ENCODE measurements at places on chromosomes 5 and 9. TPM values are rescaled to one million over a fixed set of nuclear protein-coding genes. Genes with fewer than 3 reads are reported as not detected.

GRCh38 chr5:11069041-11069440 lies 308.0 kb upstream of the DAP start:
- DNase-seq: no peak

DNA sequence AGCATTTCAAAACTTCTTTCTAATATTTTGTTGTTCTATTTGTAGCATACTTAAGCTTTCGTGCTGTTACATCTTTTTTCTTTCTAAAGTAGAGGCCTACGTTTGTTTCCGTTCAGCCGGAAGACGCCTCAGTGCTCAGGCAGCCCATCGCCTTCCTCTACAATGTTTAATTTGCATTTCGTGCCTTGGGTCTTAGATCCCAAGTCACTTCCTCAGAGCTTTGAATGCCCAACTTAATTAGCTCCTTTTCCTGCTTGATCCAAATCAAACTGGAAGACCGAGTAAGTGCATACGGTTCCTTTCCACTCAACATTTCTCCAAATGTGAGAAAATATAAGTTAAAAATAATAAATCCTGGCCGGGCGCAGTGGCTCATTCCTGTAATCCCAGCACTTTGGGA lies 43.2 kb downstream of the MRPL36 start:
- DNase-seq: no peak

DNA sequence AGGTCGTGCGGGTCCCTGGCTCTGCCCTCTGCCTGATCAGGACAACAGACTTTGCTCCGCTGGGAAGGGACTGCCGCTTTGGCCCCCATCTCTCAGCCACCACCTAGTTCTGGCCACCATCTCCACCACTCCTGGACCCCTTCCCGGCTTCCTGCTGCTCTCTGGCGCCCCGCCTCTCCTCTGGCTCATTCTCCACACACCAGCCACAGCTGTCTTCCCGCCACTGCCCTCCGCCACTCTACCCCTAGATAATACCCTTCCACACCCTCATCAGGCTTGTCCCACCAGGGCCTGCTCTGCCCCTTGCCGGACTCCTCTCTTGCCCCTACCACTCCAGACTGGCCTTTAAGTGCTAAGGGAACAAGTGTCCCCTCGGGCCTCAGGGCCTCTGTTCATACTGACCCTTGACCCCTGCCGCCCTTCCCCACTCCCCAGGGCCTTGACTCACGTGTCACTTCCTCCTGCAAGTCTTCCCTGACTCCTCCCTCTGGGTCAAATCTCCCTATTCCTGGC lies 3.0 kb upstream of the CDX1 start:
- no peak for DNase-seq

GRCh38 chr5:110612794-110613247 lies 113.7 kb downstream of the TMEM232 start:
- DNase-seq: no peak

GRCh38 chr9:125280945-125281344 lies 19.3 kb downstream of the GAPVD1 start:
- DNase-seq: no peak

DNA sequence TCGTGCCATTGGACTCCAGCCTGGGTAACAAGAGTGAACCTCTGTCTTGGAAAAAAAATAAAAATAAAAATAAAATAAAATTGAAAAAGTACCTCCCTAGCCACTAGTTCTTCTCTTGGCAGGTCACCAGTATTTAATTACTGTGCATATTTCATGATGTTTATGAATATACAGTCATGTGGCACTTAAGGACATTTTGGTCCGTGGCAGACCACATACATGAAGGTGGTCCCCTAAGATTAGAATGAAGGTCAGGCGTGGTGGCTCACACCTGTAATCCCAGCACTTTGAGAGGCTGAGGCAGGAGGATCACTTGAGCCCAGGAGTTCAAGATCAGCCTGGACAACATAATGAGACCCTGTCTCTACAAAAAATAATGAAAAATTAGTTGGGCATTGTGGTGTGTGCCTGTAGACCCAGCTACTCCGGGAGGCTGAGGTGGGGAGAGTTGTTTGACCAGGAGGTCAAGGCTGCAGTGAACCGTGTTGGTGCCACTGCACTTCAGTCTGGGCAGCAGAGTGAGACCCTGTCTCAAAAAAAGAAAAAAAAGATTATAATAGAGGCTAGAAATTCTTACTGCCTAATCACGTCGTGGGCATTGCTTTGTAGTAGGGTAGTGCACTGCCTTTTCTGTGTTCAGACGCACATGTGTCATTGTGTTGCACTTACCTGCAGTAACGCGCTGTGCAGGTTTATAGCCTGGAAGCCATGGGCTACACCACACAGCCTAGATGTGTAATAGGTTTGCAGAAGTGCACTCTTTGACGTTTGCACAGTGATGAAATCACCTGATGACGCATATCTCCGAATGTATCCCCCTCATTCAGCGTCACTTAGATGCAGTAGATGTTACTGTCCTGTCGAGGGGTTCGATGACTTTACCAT lies 12.8 kb downstream of the EHMT1 start:
- DNase-seq: no peak

DNA sequence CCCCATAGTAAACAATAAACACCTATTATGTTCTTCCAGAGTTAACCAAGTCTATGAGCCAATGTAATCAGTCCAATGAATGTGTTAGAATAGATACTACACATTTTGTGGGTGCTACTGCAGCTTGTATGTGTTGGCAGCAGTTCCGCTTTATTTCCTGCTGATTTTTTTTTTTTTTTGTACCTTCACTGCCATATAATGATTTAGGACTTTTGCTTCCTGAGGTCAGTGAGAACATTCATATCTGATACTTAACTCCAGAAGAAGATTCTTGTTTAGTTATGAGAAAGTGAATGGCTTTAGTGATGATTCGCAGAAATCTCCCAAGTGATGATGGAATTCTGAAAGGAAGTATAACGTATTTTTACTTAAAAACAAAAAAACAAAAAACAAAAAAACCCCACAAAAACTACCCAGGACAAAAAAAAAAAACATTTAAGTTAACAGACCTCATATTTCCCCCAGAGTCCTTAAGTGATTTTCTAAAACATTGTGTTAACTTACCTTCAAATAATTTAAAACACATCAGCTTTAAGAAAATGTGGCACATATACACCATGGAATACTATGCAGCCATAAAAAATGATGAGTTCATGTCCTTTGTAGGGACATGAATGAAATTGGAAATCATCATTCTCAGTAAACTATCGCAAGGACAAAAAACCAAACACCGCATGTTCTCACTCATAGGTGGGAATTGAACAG lies 24.7 kb upstream of the LMNB1 start:
- no peak for DNase-seq

GRCh38 chr5:124373883-124374282 lies 372.6 kb downstream of the ZNF608 start:
- no peak for DNase-seq

DNA sequence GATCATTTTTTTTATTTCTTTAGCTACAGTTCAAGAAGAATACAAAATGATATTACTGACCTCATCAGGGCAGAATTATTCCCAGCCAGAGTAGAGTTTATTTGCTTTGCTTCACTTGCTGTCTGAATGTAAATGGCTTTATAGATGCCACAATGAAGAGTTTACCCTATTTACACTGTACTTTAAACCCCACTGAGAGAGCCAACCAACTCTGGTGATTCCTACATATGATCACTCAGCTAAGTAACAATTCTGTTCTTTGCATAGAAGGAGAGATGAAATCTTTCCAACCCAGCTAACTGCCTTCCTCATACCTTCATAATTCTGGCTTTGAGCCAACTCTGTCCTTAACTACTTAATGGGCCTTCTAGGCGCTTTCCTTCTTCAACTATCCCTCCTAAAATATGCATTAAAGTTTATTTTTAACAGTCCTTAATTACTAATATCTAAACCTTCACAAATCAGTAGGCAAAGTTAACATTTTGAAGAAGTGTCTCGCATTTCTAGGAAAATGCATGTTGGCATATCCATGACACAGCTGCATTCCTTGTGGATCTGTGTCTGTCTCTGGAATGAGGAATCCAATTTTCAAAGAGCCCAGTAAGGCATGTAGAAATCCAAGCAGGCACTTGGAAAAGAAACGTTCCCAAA lies 284.8 kb upstream of the GRAMD2B start:
- DNase-seq: no peak

- DNase-seq: no peak
Measured at GRCh38 chr9:81073821-81074220, 615.5 kb downstream of the TLE1 start.

- no peak for DNase-seq
Measured at GRCh38 chr5:144333336-144333920, 162.8 kb downstream of the KCTD16 start.

DNA sequence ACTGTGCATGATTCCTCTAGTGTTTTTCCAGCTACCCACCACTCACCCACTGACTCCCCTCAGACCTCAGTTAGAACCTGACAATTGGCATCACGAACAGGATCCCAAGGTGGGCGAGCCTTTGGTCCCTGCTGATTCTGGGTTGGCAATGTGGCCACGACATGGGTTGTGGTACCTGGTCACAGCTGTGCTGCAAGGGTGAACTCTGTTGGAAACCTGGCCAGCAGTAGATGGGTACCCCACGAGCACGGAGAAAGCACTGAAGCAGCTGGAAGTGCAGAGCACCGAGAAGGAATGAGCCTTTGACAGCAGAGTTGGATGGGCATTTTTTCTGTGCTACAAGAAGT lies 180.1 kb downstream of the PDE4D start:
- no peak for DNase-seq

DNA sequence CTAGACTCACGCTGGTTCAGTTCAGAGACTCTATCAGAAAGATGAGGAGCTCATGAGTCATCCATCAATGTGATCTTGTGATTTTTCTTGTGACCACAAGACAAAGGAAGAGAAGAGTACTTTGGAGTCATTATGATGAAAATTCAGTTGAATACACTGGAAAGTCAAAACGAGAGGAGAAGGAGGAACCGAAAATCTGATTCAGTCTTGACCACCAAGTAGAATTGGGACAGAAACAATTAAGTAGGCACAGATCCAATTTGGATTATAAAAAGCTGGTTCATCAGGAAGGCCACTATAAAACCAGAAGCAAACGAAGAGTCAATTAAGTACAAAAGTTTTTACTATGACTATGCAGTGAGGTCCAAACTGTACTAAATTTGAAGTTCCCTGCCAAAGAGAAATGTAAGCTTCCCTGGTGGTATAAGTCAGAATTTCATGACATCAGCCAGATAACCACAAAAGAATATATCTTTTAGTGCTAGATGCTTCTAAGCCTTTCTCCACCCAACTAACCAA lies 90.9 kb downstream of the THBS4 start:
- DNase-seq: no peak

DNA sequence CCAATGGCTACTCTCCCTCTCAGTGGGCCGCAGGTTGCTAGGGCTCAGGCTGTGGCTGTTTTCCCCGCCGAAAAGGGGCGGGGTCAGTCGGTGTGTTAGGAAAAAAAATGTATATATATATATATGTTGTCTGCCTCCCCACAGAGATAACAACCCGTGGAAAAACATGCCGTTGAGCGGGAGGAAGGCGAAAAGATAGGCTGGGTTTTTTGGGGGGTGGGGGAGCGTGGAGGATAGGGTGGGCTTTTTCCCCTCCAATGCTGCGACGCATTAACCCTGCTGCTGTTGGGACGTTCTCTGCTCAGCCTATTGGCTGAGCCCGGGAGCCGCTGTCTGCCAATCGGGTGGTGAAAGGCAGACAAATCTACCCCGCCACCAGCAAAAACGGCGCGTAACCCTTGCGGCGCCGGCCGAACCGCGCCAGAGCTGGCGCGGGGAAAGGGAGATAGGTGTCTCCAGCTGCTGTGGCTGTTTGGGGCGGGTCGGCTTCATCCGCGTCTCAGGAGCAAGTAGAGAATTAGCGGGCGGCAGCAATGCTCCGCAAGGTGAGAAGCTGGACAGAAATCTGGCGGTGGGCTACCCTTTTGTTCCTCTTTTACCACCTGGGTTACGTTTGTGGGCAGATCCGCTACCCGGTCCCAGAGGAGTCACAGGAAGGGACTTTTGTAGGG lies at the start of gene PCDHGC4:
TSS of gene PCDHGC4 (plus strand) at position 390 of the 671 bp plus-strand sequence. CDS start at position 534, 144 bp downstream.
- no peak for DNase-seq

GRCh38 chr9:78928625-78929405 lies 631.9 kb downstream of the PSAT1 start:
- no peak for DNase-seq

GRCh38 chr5:72653586-72653985 lies 146.4 kb upstream of the ZNF366 start:
- no peak for DNase-seq

DNA sequence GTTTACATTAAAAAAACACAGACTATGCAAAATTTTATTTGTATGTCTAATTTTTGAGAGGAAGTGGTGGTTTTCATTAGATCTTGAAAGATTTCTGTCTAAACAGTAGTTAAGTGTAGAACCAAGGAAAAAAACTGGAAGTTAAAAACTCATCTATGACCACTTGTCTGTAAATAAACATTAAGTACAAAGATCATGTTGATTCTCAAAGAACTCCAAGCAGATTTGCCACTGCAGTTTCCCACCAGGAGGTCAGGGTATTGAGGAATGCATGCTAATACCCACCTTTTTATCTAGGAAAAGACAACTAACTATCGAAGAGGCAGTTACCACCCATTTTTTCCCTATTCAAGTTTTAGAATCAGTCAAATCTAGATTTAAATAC lies 1.9 kb downstream of the STOM start:
- no peak for DNase-seq

DNA sequence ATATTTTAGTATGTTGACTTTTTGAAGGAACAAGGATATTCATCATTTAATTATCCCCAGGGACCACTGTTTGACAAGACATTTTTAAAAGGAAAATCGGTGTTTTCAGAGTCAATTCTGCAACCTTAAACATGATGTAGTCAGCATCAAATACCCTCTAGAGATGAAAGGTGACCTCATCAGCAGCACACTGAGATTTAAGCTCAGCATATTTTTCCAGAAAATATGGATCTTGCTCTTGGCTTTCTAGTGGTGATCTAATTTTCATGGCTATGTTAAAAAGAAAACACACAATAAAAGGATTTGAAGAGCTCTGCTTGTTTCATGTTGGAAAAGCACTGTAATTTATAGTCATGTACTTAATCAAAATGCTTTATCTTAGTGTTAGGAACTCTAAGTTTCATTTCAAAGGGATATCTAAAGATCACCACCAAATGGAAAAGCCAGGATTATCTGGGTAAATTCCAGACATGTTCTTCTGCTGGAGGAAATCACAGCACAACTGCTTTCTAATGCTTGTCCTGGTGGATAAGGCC lies 487.2 kb downstream of the ENC1 start:
- DNase-seq: no peak

GRCh38 chr9:26650325-26650724 lies 242.3 kb downstream of the CAAP1 start:
- no peak for DNase-seq

GRCh38 chr5:172436078-172436878 lies 18.0 kb downstream of the SH3PXD2B start:
- no peak for DNase-seq

The CDKN2B-AS1 gene
- total RNA-seq: 0.10 TPM

The EGFLAM gene
- not detected for total RNA-seq

The TRIM7 gene
- total RNA-seq: 0.62 TPM

The DTWD2 gene
- 5.7 TPM for total RNA-seq

The CCNB1 gene
- total RNA-seq: 196 TPM

The LPCAT1 gene
- total RNA-seq: 49.4 TPM

The CATSPER3 gene
- 0.39 TPM for total RNA-seq

The STING1 gene
- 37.4 TPM for total RNA-seq

The CHSY3 gene
- total RNA-seq: not detected

The KIF24 gene
- 6.5 TPM for total RNA-seq

The PCDHGB2 gene
- not detected for total RNA-seq

The LMX1B gene
- total RNA-seq: not detected
